Spleen (tissue), 13 donors: ENCODE measurements at places on chromosomes 6 and 20. TPM values are rescaled to one million over a fixed set of nuclear protein-coding genes. Genes with fewer than 3 reads are reported as not detected.
A peak's percentile ranks its signal among the peaks of the same experiment; 100 is the strongest.

- H3K4me3 ChIP-seq, result no peak overlapping the region
- H3K27me3 ChIP-seq, result no peaks in the 10 kb centered on the region
- H3K4me1 ChIP-seq, result no peaks in the 10 kb centered on the region
- no peak for DNase-seq
- H3K27ac ChIP-seq, result no peak overlapping the region
- H3K36me3 ChIP-seq, result no peaks in the 10 kb centered on the region
Measured at GRCh38 chr6:64238071-64238470, 602.5 kb downstream of the PHF3 start.

GRCh38 chr6:146887447-146888077 is 288.8 kb downstream of the ADGB start:
- DNase-seq, result no peak
- no peak overlapping the region for H3K4me3 ChIP-seq
- H3K27me3 ChIP-seq, result no peaks in the 10 kb centered on the region
- no peak overlapping the region for H3K27ac ChIP-seq
- H3K36me3 ChIP-seq, result no peaks in the 10 kb centered on the region
- no peaks in the 10 kb centered on the region for H3K4me1 ChIP-seq

DNA sequence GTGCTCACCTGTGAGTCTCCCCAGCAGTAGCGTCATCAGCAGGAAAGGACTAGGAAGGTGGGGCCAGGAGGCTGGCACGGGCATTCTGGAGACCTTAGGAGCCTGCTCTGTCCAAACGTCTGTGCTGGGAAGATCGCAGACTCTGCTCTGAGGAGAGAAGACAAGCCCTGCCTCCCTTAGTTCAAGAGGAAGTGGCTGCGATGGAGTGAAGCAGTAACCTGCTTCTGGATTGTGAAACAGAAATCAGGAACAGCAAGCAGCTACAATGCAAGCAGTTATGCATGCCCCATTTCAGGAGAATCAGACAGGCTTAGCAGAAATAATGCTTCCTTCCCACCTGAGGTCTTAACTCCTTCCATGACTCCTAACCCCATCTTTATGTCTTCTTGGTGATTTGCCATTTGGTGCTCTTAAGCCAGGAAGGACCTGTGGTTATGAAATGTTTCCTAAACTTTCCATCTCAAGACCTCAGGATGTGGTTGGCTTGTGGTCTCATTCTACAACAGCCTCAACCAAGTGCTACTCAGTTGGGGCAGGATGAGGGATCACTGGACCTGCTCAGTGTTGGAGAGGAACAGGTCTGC is at the start of gene SIRPB1:
SIRPB1 (minus strand) TSS at position 149 of the 584 bp plus-strand sequence; CDS start at position 84, 65 bp downstream.
- no peaks in the 10 kb centered on the region for H3K27me3 ChIP-seq
- peak; percentile 79 for DNase-seq
- H3K4me1 ChIP-seq, result peaks cover 50% of the 10 kb centered on the region
- no peak within 1 kb of the TSS for H3K4me3 ChIP-seq
- H3K36me3 ChIP-seq, result no peaks in the 10 kb centered on the region

- DNase-seq, result no peak
Measured at GRCh38 chr6:152176268-152176667, 368.8 kb downstream of the ESR1 start.

DNA sequence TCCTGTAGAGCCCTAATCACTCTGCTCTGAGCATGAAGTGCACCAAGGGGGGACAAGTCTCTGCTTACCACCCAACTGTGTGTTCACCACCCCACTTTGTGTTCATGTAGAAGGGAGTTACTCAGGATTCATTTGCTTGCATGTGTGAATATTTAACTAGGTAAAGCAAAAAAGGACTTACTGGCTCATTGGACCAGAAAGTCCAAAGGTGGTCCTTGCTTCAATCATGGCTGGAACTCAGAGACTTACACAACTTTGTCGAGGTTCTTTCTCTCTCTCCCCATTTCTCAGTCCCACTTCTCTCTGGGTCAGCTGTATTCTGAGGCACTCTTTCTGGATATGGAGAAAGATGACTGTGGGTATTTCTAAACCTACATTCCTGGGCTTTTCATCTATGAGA is 4.0 kb downstream of the TMEM200A start:
- H3K27me3 ChIP-seq, result peaks cover 41% of the 10 kb centered on the region
- DNase-seq, result no peak
- H3K36me3 ChIP-seq, result no peaks in the 10 kb centered on the region
- no peak overlapping the region for H3K27ac ChIP-seq
- H3K4me1 ChIP-seq, result peaks cover 11% of the 10 kb centered on the region

DNA sequence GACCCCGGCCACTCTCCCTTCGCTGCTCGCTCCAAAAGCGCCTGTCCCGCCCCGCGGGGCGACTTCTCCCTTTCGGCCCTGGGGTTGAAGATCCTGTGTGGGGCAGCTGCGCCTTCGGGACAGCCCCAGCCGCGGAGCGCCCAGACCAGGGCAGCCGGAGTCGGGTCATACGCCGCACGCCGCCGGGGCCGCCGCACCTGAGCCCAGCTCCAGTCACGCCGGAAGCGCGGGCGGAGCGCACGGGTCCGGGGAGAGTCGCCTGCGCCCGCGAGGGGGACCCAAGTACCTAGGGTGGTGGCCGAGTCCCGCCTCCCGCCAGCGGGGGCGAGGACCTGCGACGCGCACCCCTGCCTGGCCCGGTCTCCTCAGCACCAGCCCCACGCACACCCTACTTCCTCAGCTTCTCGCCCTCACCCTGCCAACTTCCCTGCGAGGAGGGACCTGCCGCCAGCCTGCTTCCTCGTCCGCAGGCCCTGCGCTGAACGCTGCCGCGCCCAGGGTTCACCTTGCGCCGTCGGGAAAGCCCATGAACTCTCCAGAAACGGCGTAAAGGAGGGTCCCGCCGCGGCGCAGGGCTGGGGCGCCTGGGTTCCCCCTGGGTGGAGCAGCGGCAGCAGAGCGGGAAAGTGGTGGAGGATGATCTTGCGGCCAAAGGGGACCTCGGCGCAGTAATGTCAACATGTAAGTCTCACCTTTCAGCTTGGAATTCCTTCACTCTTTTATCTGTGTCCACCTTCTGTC is at the start of gene ADGRG6:
ADGRG6 (plus strand) TSS at position 357 of the 741 bp plus-strand sequence; CDS start at position 680, 323 bp downstream.
- no peaks in the 10 kb centered on the region for H3K36me3 ChIP-seq

Gene BPIFB1
- not detected for total RNA-seq

GRCh38 chr6:13524801-13525508 is 37.6 kb upstream of the GFOD1 start:
- no peaks in the 10 kb centered on the region for H3K27me3 ChIP-seq
- no peaks in the 10 kb centered on the region for H3K36me3 ChIP-seq
- H3K4me3 ChIP-seq, result no peak overlapping the region
- DNase-seq, result no peak
- peak overlapping the region; percentile 88 for H3K27ac ChIP-seq
- H3K4me1 ChIP-seq, result peaks cover 62% of the 10 kb centered on the region

- H3K27ac ChIP-seq, result no peak overlapping the region
- no peaks in the 10 kb centered on the region for H3K27me3 ChIP-seq
- H3K4me3 ChIP-seq, result no peak overlapping the region
- H3K36me3 ChIP-seq, result no peaks in the 10 kb centered on the region
Measured at GRCh38 chr6:110043366-110043994, 65.4 kb downstream of the GPR6 start.

Gene GSTA3
- total RNA-seq, result not detected

GRCh38 chr20:20018366-20018765 is 1.2 kb downstream of the NAA20 start:
- peak overlapping the region; percentile 95 for H3K4me3 ChIP-seq
- H3K27me3 ChIP-seq, result no peaks in the 10 kb centered on the region
- peaks cover 58% of the 10 kb centered on the region for H3K4me1 ChIP-seq
- no peak for DNase-seq

Gene IL20RA
- total RNA-seq, result not detected

Gene MEP1A
- total RNA-seq, result 0.42 TPM

- H3K36me3 ChIP-seq, result peaks cover 72% of the 10 kb centered on the region
- H3K4me3 ChIP-seq, result no peak overlapping the region
- H3K4me1 ChIP-seq, result peaks cover 13% of the 10 kb centered on the region
- DNase-seq, result peak; percentile 60
- H3K27me3 ChIP-seq, result no peaks in the 10 kb centered on the region
Measured at GRCh38 chr20:51461306-51461705, 81.2 kb downstream of the NFATC2 start.

- H3K4me3 ChIP-seq, result no peak overlapping the region
- H3K27ac ChIP-seq, result no peak overlapping the region
- peaks cover 60% of the 10 kb centered on the region for H3K27me3 ChIP-seq
- DNase-seq, result no peak
Measured at GRCh38 chr20:63458170-63459069, 14.0 kb downstream of the KCNQ2 start.

Gene KCNG1
- 4.4 TPM for total RNA-seq

Gene RNF182
- 3.6 TPM for total RNA-seq

GRCh38 chr20:50015636-50015992 is 32.8 kb downstream of the SNAI1 start:
- peaks cover 19% of the 10 kb centered on the region for H3K4me1 ChIP-seq
- no peaks in the 10 kb centered on the region for H3K27me3 ChIP-seq
- no peaks in the 10 kb centered on the region for H3K36me3 ChIP-seq
- H3K4me3 ChIP-seq, result no peak overlapping the region
- peak overlapping the region; percentile 64 for H3K27ac ChIP-seq

- no peaks in the 10 kb centered on the region for H3K4me1 ChIP-seq
- no peak overlapping the region for H3K27ac ChIP-seq
- no peaks in the 10 kb centered on the region for H3K27me3 ChIP-seq
- H3K36me3 ChIP-seq, result no peaks in the 10 kb centered on the region
- H3K4me3 ChIP-seq, result no peak overlapping the region
- DNase-seq, result no peak
Measured at GRCh38 chr6:145789443-145789842, 25.2 kb downstream of the FBXO30 start.

DNA sequence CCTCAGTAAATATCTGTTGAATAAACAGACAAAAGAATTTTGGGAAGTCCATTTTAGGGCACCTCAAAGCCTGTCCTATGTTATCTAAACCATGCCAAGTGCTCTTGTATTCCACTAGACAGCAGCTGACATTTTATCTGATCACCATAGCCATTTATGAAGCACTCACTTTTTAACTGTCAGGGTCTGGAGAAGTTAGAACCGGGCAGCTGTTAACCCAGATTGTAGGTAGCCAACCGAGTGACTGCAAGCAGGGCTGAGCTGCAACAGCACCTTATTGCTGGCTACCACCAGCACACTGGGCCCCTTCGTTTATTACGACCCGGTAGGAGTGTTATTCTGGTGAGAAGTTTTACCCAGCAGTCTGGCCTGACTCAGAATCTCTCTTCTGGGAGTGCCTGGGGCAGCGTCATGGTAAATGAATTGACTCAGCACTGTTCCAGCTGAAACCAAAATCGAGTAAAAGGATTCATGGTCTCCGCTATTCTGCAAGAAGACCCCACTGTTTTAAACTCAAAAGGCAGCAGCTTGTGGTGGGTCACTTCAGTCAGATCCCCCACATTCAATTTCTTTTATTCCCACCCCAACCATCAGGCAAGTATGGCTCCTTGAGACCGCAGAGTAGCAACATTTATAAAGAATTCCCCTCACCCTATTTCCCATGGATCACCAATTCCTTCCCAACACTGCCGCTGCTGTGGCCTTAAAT is 1.7 kb downstream of the UBE2V1 start:
- H3K36me3 ChIP-seq, result no peaks in the 10 kb centered on the region
- peak overlapping the region; percentile 91 for H3K4me3 ChIP-seq
- H3K27ac ChIP-seq, result peak overlapping the region; percentile 94
- DNase-seq, result no peak

Gene SYCP2L
- not detected for total RNA-seq

Gene PLEKHG1
- total RNA-seq, result 361 TPM

GRCh38 chr6:167113047-167113754 is 9.7 kb upstream of the CCR6 start:
- no peaks in the 10 kb centered on the region for H3K36me3 ChIP-seq
- H3K27ac ChIP-seq, result peak overlapping the region; percentile 91
- H3K4me1 ChIP-seq, result peaks cover 40% of the 10 kb centered on the region
- H3K4me3 ChIP-seq, result no peak overlapping the region

Gene ENPP4
- total RNA-seq, result 18.4 TPM

Gene SLA2
- total RNA-seq, result 7.1 TPM

Gene MOCS1
- 8.3 TPM for total RNA-seq

DNA sequence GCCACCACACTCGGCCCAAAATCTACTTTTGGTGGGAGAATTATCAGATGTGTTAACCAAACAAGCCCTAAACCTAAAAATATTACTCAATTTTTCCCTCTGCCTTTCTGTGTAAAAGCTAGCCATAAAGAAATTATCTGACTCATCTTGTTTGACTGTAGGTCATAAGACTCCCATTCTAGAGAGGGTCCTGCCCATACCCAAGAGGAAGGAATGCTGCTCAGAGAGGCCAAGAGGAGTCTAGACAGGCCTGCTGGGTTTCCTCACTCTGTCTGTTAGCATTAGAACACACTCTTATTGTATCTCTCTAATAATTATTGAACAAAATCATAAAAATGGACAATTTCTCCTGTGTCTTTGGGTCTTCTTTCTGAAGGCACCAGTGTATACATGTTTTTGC is 26.1 kb downstream of the C6orf141 start:
- H3K27me3 ChIP-seq, result no peaks in the 10 kb centered on the region
- no peaks in the 10 kb centered on the region for H3K36me3 ChIP-seq
- no peak for DNase-seq
- no peak overlapping the region for H3K27ac ChIP-seq

GRCh38 chr6:73134588-73134987 is 90.7 kb downstream of the KHDC1L start:
- H3K36me3 ChIP-seq, result no peaks in the 10 kb centered on the region
- H3K27ac ChIP-seq, result no peak overlapping the region

DNA sequence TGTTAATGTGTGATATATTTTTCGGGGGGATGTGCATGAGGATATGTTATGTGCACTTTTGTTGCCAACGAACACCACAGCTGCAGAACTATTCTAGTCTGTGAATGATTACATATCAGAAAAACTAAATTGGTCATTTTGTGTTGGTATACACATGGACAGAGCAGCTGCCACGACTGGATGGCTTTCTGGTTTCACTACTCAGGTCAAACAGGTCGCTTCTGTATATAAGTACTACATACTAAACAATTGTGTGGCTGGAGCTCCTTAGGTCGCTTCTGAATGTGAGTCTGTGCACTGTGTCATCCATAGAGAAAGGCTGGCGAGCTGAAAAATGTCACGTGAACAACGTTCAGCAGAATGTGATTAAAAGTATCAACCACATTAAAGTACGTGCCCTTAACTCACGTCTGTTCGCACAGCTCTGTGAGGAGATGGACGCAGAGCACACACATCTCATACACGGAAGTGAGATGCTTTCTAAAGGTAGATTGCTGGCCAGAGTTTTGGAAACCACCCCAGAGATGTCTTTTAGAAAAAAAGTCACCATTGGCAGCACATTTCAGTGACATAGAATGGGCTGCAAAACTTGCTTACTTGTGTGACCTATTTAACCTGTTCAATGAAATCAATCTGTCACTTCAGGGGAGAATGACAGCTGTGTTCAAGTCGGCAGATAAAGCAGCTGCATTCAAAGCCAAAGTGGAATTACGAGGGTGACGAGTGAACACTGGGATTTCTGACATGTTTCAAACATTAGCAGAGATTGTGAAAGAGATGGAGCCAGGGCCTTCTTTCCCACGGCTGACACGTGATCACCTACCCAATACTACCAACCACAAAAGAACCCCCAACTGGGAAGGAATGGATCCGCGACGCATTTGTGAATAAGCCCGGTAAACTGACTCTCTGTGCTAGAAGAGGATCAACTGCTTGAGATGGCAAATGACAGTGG is 176.6 kb downstream of the PDE10A start:
- no peak overlapping the region for H3K4me3 ChIP-seq
- H3K27me3 ChIP-seq, result no peaks in the 10 kb centered on the region
- DNase-seq, result no peak
- no peaks in the 10 kb centered on the region for H3K4me1 ChIP-seq
- H3K36me3 ChIP-seq, result no peaks in the 10 kb centered on the region

GRCh38 chr6:45681860-45682511 is 304.3 kb upstream of the SUPT3H start:
- H3K27me3 ChIP-seq, result no peaks in the 10 kb centered on the region
- H3K4me3 ChIP-seq, result no peak overlapping the region
- no peak for DNase-seq
- H3K36me3 ChIP-seq, result no peaks in the 10 kb centered on the region
- no peak overlapping the region for H3K27ac ChIP-seq
